ENCODE measurements at places on chromosomes 3 and 15.
A peak's percentile ranks its signal among the peaks of the same experiment; 100 is the strongest.

- DNase-seq = peak; percentile 81
Measured at GRCh38 chr15:76185716-76186115, 125.6 kb downstream of the ETFA start.

- no peak for DNase-seq
Measured at GRCh38 chr3:138688871-138689299, 80.3 kb downstream of the FAIM start.

- DNase-seq = no peak
Measured at GRCh38 chr3:45984331-45985312, 11.0 kb downstream of the FYCO1 start.

DNA sequence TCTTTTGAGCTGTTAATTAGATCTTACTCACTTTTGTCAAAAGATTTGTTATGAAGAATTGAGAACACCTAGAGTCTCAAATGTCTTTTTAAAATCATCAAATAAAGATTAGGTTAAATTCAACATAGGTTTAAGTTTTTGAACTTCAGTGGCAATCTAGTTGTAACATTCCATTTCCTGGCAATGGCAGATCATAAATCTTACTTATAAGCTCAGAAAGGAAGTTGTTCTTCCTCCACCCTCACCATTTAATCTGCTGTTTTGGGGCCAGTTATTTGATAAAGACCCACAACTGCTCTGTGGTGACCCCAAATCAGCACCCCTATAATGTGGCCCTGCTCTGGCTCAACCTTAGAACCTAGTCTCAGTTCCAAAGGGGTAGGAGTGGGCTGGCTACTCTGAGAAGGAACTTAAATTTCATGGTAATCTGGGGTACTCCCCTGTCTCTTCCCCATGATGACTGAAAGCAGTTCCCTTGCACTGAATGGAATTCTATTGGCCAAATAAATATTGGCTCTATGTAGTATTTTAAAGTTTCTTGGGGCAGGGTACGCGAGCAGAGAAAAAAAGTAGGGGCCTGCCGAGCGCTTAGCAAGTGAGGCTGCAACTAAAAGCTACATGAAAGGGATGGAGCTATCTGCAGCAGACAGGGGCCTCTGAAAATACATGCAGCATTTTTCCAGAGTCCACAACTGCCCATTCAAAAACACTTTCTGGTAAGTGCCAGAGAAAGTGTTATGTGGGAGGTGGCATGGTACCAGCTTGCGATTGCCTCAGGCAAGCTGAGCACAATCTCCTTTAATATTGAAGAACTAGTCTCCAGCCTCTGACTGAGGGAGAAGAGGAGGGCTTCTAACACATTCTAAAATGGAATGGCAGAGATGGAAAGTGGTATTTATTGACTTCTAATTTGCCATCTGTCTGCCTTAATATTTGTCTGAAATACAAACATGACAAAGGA lies 103.6 kb upstream of the RASGRP1 start:
- no peak for DNase-seq

GRCh38 chr15:82855286-82856100 lies 46.1 kb downstream of the WHAMM start:
- DNase-seq = no peak

DNA sequence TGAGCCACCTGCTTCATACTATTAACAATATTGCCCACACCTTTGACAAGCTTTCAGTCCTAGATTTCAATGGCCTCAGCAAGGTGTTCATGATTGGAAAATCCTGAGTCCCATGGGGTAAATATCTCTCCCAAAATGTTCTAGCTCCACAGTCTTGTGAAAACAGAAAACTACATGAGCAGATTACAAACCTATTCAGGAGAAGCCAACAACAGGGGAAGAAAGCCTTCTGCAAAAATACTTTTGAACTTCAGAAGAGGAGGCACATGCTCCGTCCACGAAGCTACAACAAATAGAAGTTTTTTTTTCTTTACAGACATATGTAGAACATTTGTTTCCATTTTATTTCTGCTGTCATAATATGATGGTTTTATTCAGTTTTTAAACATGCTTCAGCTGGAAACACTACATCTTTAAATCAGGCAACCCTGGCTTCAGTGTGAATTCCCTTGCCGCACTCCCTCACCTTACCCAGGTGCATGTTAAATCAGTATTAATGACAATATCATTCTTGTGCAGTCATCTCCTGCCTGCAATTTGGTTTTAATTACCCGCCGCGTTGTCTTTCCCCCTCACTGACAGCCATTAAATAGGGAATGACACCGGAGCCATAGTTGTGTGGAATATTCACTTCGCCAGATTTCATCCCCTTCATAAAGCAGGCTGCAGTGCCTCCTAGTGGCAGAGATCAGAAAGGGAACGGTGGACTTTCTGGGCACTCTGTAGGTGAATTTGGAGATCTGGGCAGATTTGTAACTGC lies 725.5 kb upstream of the ARRDC4 start:
- peak; percentile 40 for DNase-seq

DNA sequence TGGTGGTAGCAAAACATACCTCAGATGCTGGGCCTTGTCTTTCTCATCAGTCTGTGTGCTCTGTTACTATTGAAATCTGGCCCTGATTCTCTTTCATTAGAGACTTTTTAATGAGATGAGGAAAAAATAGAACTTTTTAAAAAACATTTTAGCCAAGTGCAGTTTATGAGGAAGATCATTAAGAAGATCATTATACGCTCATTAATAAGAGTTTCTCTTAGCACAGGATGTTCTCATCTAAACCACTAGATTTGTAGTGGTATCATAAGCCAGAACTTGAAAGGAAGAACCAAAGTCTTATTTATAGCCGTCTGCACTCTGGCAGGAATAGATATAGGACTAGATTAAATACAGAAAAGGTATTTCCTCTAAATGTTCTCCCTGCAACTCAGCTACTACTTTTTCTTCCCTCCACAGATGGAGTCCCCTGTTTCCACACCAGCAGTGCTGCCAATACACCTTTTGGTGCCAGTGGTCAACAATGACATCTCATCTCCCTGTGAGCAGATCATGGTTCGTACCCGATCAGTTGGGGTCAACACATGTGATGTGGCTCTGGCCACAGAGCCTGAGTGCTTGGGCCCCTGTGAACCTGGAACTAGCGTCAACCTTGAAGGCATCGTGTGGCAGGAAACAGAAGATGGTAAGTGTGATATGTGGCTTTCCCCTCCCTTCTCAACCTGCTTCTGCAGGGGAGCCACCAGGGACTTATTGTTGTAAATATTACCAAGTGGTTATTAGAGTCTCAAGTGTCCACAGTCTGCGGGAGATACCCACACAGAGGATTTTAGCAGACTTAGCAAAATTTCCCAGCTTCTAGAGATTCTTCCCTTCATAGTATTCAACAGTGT lies 152.8 kb downstream of the RBPMS2 start:
- DNase-seq = no peak

DNA sequence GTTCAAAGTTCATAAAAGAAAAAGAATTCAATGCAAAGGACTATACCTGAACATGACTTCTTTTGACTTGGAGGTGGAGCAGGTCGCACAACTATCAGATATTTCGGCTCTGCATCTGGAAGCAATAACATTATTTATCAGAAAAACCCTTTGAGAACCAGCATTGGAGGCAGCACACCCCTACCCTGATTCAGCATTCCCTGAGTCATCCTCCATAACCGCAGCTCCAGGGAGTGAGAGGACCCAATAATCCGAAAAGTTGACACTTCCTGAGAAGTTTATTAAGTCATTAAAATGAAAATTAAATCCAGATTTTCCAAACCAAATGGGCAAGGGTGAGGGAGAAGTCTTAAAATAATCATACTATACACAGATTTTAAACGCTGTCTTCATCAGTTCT lies 90.6 kb downstream of the ABI3BP start:
- DNase-seq = no peak

DNA sequence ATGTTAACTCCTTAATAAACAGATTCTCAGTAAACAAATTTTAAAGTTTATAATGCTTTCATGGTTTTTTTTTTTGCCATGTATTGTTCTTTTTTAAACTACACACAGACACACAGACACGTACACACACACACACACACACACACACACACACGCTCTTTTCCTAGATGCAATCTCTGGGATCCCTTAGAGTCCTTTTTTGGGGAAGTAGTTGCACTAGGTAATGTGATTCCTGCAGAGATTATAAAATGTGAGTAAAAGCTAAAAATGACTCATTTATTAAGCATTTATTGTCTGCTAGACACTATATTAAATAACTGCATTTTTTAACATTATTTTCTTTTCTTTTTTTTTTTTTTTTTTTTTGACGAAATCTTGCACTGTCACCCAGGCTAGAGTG lies 19.9 kb downstream of the NDUFB5 start:
- no peak for DNase-seq

- no peak for DNase-seq
Measured at GRCh38 chr3:47424434-47425382, 43.9 kb downstream of the PTPN23 start.

DNA sequence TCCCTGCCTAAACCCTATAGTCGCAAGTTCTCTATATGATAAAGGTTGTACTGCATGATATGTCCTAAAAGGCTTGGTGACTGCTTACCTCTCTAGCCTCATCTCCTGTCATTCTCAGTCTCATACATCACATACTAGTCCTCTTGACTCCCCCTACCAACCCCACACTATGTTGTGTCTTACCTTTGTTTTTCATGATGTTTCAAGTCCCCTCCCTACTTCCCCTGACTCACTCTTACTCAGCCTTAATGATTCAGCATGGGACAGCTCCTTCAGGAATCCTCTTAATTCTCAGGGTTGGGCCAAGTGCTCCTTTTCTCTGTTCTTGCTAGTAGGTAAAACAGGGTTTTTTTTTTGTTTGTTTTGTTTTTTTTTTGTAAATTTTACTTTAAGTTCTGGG lies 49.6 kb downstream of the SLMAP start:
- DNase-seq = peak; percentile 94

- DNase-seq = no peak
Measured at GRCh38 chr3:31452495-31453106, 80.1 kb upstream of the STT3B start.

- DNase-seq = no peak
Measured at GRCh38 chr3:68973639-68974038, 39.8 kb downstream of the EOGT start.

- DNase-seq = no peak
Measured at GRCh38 chr3:111902534-111902933, 43.5 kb downstream of the PHLDB2 start.

DNA sequence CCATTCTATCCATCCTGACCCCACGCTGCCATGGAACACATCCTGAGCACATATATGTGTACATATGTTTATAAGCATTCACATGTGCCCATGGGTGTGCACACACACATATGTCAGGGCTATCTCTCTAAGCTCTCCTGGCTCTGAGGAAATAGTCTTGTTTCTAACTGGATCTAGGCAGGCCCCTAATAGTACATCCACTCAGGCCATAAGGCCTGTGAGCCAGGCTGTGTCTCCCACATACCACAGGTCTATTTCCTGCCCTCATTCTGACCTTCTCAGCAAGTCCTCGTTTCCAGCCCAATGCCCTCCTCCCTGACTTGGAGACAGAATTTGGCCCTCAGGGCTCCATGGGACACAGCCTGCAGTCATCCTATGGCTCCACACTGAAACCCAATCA lies 284.8 kb upstream of the CTNNB1 start:
- DNase-seq = no peak

DNA sequence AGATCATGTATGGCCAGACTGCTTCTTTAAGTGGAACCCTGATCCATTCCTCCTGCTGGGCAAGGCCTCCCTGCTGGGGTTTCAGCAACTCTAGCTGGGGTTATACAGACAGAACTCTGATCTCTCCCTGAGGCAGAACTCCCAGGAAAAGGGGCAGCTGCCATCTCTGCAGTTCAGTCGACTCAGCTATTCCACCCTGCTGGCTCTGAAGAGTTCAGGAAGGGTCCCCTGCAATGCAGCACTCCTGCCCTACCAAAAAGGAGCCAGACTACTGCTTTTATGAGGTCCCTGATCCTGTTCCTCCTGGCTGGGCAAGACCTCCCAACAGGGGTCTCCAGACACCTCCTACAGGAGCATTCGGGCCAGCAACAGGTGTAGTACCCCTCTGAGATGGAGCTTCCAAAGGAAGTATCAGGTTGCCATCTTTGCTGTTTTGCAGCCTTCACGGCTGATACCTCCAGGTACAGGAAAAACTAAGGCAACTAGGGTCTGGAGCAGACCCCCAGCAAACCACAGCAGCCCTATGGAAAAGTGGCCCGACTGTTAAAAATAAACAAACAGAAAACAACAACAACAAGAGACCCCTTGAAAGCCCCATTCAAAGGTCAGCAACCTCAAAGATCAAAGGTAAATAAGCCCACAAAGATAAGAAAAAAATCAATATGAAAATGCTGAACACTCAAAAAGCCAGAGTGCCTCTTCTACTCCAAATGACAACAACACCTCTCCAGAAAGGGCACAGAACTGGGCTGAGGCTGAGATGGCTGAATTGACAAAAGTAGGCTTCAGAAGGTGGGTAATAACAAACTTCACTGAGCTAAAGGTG lies 14.2 kb upstream of the CP start:
- no peak for DNase-seq

DNA sequence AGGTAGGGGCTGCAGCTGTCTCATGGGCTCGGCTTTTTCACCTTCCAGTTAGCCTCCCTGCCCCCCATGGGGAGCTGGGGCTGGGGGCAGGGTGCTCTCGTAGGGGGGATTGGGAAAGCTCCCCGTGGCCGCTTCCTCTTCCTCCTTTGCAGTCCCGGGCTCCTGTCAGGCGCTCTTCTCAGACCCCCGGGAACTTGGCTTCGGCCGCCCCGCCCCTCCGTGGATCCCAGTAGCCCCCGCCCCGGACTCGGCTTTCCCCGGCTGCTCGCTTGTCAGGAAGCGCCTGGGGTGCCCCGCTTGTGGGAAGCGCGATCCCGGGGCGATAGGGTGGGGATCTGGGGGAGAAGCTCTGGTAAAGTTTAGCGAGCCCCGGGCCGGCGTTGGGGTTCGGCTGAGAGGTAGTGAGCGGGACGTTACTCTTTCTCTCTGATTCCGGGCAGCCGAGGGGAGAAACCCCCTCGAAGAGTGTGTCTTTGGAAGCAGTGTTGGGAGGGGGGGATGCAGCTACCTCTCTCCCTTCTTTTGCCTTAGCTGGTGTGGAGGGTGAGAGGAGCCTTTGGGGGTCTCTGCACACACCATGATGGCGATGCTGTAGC lies 611 bp downstream of the PIAS1 start:
- DNase-seq = peak; percentile 67

DNA sequence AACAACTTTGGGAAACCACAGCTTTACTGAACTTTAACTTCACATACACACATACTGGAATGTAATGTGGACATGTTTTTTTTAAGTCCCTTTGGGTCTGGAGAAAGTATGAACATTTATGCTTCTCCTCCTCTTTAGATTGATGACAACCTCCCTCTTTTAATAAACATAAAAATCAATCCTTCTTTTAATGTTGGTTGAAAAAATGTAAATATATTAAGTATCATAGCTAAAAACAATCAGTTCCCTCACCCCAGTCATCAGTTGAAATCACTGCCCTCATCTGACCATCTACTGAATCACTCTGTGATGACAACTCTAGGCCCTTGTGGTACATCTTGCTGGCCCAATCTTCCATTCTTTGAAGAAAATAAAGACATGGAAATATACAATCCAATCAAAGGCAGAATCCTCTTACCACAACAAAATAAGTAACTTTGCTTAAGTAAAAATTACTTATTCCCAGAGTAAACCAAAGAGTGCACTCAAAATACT lies 6.4 kb downstream of the AAGAB start:
- DNase-seq = peak; percentile 11

- peak; percentile 97 for DNase-seq
Measured at GRCh38 chr3:186241910-186242821, 119.9 kb downstream of the DGKG start.
